ENCODE measurements at places on chromosomes 2 and 18.

DNA sequence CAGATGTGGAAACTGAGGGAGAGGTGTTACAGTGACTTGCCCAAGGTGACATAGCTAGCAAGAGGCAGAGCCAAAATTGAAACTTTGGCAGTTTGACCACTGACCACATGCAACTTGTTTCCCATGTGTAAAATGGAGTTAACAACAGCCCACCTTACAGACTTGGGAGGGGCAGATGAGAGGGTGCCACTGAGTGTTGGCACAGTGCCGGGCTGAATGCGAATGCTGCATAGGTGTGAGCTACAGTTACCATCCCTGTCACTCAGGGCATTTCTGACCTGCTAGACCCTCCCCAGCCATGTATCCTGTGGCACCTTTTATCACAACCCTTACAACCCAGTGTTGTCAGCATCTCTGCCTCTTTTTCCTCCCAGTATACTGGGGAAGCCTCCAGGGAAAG, 10.8 kb downstream of the SMARCAL1 start:
- DNase-seq: no peak

DNA sequence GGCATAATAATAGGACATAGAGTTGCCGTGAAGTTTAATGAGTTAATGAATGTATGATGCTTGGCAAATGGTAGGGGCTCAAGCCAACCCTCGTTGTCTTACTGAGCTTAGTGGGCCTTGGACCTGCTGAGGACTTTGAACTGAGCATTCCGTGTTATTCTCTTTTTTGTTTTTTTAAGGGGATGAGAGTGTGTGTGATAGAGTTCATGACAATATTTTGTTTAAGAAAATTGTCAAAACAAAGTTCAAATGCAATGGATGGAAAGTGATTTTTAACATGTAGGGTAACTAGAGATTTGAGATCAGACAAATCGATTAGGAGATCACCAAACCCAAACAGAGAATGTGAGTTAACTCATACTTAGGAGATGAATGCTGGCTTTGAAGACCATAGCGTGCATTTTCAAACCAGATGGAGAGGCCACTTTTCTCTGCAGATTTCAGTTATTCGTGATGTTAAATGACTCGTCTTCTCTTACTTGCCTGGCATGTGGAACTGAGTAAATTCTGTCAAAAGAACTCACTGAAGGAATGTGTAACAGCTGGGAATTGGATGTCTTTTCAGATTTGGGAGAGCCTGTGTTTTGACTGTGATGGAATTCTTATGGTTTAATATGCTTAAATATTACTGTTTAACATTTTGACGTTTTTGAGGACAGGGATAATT, 88.7 kb downstream of the NEDD4L start:
- peak; percentile 39 for DNase-seq

DNA sequence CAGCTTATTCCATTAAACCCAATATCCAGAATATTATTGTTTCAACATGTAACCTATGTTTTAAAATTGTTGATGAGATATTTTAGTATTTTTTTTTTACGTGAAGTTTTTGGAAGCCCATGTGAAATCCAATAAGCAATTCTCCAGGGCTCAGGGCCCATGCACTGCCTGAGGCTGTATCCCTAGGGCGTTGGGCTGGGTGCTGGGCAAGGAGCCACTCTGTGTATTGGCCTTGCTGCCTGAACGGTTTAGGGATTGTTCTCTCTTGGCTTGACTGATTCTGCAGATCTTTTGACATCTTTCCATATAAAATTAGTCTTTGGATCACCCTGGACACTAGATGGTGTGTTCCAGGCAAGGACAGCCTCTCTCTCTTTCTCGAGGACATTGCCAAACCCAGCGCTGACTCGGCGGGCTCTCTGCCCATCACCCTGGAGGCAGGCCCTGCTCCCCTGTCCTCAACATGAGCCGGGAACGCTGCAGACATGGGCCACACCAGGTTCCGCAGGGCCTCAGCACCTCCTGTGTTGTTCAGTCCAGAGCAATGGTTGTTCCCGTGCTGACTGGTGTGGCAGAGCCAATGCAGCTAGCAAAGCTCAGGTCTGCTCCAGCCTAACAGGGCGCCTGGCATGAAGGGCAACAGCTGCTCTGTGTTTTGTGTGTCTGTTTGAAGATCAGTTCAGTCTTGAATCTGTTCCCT, 163.0 kb downstream of the SEPTIN10 start:
- DNase-seq: no peak

DNA sequence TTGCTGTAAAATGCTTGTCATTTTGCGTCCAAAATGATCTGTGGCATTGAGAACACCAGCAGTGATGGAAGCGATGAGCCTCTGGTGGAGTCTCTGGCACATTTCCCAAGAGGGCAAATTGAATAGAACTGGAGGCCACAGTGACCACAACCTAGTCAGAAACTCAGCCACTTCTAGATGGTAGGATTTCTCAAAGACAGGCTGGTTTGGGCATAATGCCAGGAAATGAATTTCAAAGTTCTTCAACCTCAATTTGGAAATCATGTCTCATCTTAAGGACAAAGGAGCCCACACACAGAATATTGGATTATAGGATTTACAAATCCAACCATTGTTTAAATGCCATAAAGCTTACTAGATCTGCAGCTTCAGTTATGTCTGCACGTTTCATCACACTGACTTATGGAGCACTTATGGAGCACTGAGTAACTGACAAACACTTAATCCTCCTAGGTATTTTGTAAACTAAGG, 132.1 kb downstream of the COL6A3 start:
- DNase-seq: peak; percentile 98

DNA sequence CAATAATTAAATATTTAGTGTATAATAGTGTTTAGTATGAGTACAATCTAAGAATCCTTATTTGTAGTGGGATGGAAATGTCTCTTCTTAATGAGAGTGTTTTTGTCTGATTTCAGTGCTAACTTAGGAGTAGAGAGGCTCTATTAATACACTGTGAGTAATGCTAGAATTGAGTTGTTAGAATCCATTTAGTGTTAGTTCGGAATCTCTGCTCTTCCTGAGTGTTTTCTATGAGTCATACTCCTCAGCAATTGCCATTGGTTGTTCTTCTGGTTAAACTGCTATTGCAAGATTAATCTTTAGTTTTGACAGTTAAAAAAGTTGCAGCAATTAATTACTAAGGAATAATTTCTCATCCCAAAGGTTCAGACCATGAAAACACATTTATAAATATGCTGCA, 828.6 kb upstream of the POU3F3 start:
- no peak for DNase-seq

DNA sequence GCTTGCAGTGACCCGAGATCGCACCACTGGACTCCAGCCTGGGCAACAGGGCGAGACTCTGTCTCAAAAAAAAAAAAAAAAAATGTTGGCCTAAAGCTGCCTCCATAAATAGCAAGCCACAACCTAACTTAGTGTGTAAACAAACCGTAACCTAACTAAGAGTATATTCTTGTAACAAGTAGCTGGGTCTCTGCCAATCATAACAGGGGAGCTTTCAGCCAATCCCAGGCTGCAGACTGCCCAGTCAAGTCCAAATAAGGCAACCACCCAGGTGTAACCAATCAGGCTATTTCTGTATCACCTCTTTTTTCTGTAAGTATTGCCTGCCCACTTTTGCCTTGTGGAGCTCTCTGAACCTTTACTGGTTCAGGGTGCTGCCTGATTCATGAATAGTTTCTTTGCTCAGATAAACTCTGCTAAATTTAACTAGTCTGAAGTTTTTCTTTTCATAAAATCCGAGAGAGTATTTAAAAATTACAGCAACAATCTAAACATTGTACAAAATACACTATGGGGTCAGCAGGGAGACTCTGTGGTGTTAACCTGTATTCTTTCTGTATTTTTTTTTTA, 4.5 kb downstream of the PSTPIP2 start:
- peak; percentile 59 for DNase-seq

GRCh38 chr2:240204431-240205276, 64.2 kb upstream of the OTOS start:
- DNase-seq: no peak

- DNase-seq: peak; percentile 51
Observed at GRCh38 chr2:129801575-129801974, 177.9 kb upstream of the RAB6C start.

GRCh38 chr2:6237039-6237660, 545.0 kb downstream of the SOX11 start:
- no peak for DNase-seq

- DNase-seq: peak; percentile 28
Observed at GRCh38 chr2:176729706-176730569, 460.7 kb downstream of the MTX2 start.

- DNase-seq: no peak
Observed at GRCh38 chr18:12044591-12044990, 49.1 kb upstream of the ANKRD62 start.

DNA sequence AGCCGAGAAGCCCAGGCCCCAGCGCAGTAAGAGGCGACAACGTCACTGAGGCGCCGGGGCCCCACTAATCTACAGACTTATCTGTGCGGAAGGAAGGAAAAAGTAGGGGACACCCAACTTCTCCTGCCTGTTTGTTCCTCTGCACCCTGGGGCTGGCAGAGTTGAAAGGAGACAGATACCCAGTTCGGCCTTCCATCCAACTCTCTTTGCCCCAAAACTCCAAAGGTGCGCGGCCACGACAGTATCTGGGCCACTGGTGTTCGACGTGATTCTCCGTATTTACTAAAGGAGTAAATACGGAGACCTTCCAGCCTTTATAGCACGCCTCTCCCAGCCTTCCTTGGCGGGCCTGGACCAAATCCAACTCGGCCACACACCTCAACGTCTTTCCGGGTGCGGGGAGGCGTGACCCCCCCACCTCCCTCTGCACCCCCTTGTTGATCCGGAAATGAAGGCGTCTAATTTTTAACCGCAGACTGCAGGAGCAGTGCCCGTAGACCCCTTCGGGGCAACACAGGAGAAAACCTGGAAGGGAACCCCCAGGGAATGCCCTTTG, 1.6 kb downstream of the SMAD7 start:
- peak; percentile 42 for DNase-seq

GRCh38 chr2:148554459-148555247, 89.9 kb upstream of the EPC2 start:
- peak; percentile 54 for DNase-seq

DNA sequence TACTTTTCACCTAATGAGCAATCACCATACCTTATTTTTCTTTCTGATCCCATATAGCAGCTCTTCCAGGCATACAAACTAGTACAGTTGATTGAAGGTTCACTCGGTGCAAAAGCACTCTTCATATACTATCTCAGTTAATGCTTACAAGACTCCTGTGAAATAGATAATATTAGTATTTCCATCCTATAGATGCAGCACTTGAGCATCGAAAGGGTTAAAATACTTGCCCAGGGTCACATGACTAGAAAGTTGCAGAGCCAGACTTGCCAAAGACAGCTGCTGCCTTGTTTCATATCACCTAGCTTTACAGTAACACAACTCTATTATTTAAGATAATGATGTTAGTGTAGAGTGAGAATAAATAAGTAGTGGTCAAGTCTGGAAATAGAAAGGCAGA, 466.0 kb upstream of the TNP1 start:
- no peak for DNase-seq

- DNase-seq: peak; percentile 47
Observed at GRCh38 chr2:221318376-221319130, 253.6 kb downstream of the EPHA4 start.

DNA sequence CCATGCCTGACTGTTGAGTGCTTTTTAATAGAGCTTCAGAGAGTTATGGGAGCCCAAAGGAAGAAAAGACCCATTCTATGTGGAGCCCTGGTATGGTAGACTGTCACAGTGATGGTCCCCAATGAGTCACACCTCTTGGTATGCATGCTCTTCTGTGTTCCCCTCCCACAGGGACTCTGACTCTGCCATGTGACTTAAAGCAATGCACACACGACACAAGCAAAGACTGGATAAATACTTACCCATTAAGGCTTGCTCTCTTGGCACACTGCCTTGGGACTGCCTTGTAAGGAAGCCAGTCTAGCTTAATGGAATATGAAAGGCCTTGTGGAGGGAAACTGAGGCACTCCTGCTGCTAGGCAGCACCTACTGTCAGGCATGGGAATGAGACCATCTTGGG, 16.7 kb upstream of the DTNB start:
- DNase-seq: peak; percentile 84
